ENCODE measurements at places on chromosomes 2 and 18.

DNA sequence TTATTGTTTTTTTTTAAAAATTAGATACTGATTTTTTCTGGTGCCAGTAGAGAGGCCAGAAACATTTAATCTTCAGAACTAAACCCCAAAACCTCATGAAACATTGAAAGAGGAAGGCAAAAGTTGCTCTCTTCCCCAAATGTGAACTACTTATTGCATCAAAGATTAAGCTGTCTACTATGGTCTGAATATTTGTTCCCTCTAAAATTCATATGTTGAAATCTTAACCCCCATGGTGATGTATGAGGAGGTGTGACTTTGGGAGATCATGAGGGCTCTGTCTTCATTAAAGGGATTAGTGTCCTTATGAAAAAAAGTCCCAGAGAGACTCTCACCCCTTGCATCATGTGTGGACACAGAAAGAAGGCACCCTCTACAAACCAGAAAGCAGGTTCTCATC, 28.2 kb upstream of the SLC8A1 start:
- no peak for DNase-seq

DNA sequence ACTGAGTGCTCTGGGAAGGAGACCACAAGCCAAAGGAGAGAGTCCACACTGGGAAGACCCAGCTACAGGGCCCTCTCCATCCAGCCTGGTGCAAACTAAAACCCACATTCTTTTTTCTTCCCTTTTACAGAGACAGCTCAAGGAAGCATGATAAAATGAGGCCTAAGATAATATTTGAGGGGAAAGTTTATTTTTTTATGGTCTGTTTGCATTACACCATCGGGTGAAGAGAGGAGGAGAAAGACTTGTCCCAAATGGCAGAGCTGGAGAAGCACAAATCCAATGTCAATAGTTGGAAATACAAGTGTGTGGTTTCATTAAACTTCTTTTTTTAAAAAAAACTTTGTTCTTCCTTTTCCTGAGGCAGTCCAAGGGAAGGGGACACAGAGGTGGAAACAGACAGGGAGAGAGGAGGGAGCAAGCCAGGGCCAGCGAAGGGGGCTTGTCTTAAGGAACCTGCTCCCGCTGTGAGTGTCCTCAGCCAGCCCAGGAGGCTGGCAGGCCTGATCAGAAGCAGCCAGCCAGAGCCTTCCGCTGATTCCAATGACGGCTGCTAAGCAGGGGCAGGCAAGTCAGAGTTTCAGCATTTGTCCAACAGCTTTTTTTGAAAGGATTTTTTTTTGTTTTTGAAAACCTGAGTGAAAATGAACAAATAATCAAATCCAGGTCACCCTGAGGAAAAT, 203.8 kb upstream of the SIX2 start:
- no peak for DNase-seq

GRCh38 chr2:70686577-70687460, 81.2 kb downstream of the ADD2 start:
- peak; percentile 84 for DNase-seq

DNA sequence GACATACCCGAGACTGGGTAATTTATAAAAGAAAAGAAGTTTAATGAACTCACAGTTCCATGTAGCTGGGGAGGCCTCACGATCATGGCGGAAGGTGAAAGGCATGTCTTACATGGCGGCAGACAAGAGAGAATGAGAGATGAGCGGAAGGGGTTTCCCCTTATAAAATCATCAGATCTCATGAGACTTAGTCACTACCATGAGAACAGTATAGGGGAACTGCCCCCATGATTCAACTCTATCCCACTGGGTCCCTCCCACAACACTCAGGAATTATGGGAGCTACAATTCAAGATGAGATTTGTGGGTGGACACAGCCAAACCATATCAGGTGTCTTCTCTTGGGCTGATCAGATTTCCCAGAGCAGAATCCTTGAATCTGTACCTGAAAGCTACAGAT, 617.3 kb upstream of the ID2 start:
- DNase-seq: no peak

DNA sequence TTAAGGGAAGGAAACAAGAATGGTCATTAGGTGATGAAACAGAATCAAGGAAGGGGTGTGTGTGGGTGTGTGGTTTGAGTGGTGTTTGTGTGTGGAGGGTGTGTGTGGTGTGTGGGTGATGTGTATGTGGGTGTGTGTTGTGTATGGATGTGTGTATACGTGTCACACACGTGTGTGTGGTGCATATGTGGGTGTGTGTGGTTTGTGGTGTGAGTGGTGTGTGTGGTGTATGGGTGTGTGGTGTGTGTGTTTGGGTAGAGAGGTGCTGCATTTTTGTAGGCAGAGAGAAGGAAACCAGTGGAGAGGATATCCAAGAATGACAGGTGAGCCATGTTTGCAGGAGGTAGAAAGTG, 1.1 kb upstream of the CEP192 start:
- DNase-seq: no peak

DNA sequence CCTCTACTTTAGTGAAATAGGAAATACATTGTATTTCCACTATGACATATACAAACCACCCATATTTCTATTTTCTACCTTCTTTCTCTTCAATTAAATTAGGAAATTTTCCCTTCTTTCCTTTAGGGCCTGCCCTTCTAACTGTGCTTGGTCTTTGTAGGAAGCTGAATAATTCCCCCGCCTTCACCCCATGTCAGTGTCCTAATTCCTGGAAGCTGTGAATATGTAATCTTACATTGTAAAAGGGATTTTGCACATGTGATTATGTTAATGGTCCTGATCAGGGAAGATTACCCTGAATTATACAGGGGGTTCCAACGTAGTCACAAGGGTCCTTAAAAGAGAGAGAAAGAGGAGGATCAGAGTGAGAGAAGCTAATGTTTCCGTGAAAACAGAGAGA, 40.2 kb downstream of the GRB14 start:
- DNase-seq: no peak

DNA sequence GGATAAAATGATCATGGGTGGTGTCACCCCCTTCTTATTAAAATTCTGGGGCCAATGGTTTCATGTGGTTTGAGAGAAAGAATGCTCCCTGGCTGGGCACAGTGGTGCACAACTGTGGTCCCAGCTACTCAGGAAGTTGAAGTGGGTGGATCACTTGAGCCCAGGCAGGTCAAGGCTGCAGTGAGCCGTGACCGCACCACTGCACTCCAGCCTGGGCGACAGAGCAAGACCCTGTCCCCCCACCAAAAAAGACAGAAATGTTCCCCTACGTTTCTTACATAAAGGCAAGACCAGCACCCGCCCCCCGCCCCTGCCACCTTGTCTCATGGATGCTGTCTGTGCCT, 53.0 kb upstream of the ID2 start:
- no peak for DNase-seq

GRCh38 chr18:56709463-56709862, 58.3 kb downstream of the WDR7 start:
- DNase-seq: peak; percentile 45

DNA sequence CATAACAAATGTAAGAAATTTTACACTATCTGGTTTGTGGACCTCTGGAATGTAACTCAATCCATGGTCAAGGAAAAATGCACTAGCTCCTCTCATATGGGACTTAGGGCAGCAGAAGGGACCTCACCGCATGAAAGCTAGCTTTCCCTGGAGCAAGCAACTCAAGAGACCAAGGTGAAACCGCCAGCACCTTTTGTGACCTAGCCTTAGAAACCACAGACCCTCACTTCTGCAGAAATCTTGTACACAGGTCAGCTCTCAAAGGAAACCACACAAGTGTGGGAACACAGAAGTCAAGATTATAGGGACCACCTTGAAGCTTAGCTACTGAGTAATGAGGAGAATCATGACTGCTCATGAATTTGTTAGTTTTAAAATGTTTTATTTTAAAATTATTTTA, 222.5 kb downstream of the DLGAP1 start:
- DNase-seq: no peak

DNA sequence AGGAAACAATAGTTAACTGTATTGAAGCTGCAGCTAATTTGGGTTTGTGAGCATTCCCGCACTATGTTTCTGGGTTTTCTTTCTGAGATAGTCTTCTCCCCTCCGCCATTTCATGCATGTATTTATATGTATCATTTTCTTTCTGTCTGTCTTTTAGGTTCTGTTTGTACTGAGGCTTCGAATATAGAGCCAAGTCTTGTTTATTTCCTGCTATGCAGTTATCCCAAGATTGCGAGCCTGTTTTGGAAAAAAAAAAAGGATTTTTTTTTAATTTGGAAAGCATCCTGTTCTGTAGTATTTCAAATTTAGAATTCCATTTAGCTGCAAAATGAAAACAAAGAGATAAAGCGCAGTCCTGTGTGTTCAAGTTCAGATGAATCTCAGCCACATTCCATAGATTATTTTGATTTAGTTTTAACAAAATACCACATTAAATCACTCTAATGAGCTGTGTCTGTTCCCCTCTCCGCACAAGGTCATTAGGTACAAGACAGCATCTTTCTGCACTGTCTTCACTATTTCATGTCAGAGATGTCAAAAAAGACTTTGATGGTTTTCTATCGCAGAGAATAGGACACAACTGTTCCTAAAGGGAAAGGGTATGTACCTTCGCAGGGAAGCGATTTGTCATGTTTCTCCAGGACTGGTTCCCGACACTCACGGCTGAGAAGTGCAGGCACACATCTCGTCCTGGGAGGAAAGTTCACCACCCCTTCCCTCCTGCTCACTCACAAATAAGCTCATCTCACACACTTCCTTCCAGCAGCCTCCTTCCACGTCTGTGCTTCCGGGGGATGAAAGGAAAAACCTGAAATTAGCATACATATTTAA, 443.4 kb downstream of the ZNF516 start:
- DNase-seq: no peak

DNA sequence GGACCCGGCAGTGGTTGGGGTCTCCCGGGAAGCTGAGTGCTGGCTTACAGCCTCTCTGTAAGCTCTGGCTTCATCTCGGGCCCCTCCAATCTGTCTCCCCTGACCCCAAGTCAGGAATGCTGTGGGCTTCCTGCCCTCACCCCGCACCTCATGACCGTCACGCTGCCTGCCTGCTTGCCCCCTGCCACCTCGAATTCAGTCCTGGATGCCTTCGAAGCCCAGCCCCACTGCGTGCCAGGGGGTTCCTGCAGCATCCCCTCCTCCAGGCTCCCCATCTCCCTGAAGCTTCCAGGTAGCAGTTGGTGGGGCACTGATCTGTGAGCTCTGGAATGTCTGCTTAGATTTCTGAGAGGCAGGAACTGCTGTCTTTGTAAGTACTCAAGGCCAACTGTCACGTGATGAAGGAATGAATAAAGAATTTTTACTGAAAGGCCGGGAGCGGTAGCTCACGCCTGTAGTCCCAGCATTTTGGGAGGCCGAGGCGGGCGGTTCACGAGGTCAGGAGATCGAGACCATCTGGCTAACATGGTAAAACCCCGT, 6.5 kb downstream of the CLHC1 start:
- DNase-seq: no peak

GRCh38 chr18:36899289-36899688, 70.4 kb downstream of the KIAA1328 start:
- peak; percentile 69 for DNase-seq

GRCh38 chr2:3885629-3886628, 182.6 kb downstream of the DCDC2C start:
- DNase-seq: no peak

DNA sequence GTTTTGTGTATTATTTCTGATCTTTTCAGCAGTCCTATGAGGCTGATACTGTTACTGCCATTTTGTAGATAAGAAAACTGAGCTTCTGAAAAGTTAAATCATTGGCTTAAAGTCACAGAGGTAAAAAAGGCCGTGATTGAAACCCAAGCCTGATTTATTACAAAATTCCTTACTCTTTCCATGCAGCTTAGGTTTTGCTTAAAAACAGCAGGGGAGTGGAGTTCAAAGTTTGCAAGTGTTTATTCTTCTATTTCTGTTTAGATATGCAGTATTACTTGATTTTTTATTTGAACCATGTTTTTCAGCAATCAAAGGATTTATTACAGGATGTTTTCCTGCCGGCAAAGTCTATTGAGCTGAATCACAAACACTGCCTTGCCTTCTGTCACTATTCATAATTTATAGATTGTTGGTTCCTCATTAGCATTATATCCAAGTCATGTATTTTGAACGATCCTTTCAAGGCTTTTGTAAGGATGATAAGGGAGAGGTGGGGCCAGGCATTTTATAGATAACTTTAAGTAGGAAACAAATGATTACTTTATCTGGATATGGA, 31.9 kb upstream of the MSTN start:
- DNase-seq: no peak

DNA sequence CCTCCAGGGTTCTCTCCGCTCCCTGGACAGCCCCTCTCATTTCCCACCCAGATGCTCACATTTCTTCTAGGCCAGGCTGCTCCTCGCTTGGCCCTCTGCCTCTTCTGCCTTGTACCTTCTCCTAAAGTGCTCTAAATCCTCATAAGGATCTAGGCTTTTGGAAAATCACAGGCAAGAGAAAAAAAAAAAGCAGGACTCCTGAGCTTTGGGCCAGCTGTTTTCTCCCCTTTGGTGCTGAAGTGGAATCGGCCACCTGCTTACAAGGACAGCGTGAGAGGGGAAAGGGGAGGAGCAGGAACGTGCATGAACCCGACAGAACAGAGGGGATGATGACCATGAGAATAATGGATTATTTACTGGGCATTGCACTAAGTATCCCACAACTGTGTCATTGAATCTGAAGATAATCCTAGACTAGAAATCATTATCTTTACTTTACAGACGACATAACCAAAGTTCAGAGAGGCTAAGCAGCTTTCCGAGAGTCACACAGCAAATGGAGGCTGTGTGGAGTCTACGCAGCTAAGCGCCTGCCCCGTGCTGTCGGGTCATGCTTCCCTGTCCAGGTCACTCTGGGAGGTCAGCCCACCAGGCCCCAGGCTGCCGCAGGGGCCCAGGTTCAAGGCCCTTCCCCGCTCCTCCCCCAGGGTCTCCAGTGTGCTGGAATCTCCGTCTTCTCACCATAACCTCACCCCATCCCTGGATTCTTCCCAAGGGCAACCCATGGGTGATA, 141.9 kb downstream of the PXDN start:
- no peak for DNase-seq

DNA sequence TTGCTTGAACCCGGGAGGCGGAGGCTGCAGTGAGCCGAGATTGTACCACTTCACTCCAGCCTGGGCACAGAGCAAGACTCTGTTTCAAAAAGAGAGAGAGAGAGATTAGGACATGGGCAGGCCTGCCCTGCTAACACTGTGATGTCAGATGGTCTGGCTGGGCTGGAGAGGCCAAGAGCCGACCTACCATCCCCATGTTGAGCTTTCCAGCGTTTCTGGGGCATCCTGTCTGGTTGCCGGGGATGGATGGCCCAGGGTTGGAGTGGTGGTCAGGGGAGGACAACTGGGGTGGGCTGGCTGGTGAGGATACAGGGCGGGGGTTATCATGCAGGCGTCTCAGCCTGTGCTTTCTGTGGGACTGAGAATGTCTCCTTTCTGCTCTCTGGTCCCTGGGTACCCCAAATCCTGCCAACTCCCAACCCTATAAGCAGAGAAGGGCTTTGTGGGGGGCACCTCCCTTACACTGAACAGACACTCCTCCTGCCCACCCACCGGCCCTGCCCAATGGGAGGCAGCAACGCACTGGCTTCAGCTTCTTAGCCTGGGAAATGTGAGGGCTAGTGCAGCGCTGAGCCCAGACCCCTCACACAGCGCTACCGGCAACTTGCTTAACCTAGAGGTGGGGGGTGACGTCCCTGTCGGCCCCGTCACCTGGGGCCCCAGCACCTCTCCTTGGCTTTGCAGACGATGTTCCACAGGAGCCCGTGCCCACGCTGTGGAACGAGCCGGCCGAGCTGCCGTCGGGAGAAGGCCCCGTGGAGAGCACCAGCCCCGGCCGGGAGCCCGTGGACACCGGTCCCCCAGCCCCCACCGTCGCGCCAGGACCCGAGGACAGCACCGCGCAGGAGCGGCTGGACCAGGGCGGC, 5.4 kb downstream of the SNORC start:
- no peak for DNase-seq

GRCh38 chr2:160042054-160042453, 20.4 kb downstream of the PLA2R1 start:
- DNase-seq: no peak

GRCh38 chr2:73995810-73996209, 11.1 kb downstream of the TET3 start:
- no peak for DNase-seq

Data from hematopoietic multipotent progenitor cell treated with erythropoietin and hydrocortisone succinate and interleukin-3 and kit ligand, for 17 days (in vitro differentiated cells).